ENCODE measurements at places on chromosomes 12 and 14.

GRCh38 chr14:29820785-29821184 is 106.9 kb downstream of the PRKD1 start:
- no peak for DNase-seq

GRCh38 chr12:19288603-19289244 is 150.6 kb upstream of the AEBP2 start:
- peak; percentile 62 for DNase-seq

GRCh38 chr12:132009336-132009859 is 59.7 kb downstream of the EP400 start:
- no peak for DNase-seq

- peak; percentile 63 for DNase-seq
Observed at GRCh38 chr12:76143343-76144244, 59.1 kb upstream of the NAP1L1 start.

GRCh38 chr12:15194456-15195368 is 26.5 kb downstream of the RERG start:
- DNase-seq = no peak

- no peak for DNase-seq
Observed at GRCh38 chr12:75660805-75661404, 149.5 kb upstream of the KRR1 start.

DNA sequence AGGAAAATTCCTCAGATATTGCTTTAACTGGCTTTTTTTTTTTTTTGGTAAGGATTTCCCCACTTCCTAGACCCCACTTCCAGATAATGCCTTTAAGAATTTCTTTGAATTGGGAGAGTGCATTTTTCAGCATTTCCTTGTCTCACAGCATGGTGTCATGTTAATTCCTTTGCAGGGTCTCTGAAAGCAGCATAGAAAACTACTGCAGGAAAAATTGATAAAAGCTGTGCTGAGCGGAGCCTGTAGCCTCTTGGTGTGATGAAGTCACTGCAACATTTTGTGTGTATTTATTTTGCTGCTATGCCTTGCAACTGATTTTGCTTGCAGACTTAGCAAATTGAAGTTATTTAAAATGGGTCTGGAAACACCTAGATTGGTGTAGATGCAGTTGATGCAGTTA is 2.7 kb downstream of the ANO4 start:
- no peak for DNase-seq

DNA sequence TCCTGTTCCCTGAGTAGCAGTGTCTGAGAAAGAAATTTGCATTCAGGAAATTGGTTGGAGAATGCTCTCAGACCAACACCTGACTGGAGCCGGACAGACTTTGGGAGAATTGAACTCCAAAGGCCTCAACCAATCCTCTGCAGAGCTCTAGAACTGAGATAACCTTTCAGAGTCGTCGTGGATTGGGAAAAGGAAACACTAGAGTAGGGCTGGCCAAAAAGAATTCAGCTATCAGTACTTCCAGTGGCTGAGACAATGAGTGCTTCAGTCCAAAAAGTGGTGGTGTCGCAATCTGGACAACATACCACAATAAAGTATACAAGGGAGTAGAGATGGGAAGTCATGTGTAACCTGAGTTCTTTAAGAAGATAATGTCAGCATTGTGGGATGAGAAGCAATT is 377.1 kb downstream of the SLC16A7 start:
- no peak for DNase-seq

- no peak for DNase-seq
Observed at GRCh38 chr12:4379405-4379804, at the start of gene FGF23. FGF23 (minus strand) TSS chr12:4379712; CDS start chr12:4379582, 130 bp downstream.

- no peak for DNase-seq
Observed at GRCh38 chr12:96131230-96131788, 62.9 kb upstream of the ELK3 start.

- no peak for DNase-seq
Observed at GRCh38 chr14:32578181-32578580, 249.1 kb downstream of the AKAP6 start.

GRCh38 chr12:52494100-52494499 is 1.0 kb upstream of the KRT6A start:
- no peak for DNase-seq

GRCh38 chr12:53091756-53092155 is 5.7 kb upstream of the IGFBP6 start:
- no peak for DNase-seq

- DNase-seq = no peak
Observed at GRCh38 chr12:57090490-57090889, 1.6 kb downstream of the NAB2 start.

GRCh38 chr12:118098911-118099671 is 4.7 kb downstream of the VSIG10 start:
- DNase-seq = no peak

DNA sequence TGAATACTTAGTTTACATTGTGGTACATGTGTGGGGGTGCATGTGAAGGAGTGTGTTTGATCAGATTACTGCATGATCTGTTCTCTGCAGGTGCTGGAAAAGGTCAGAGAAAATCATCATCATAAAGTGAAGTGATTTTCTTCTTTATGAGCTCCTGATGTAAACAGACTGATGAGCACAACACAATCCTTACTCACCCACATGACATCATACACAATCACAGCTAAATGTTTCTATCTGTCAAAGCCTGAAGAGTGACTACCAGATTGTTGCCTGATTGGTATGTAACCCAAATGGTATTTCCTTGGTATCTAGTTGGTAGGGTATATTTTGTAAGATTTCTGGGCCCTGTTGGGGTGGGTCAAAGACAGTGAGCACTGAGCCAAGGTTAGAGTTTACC is 270.8 kb downstream of the FOXG1 start:
- no peak for DNase-seq

- no peak for DNase-seq
Observed at GRCh38 chr12:111363578-111363977, 5.3 kb downstream of the PHETA1 start.

- peak; percentile 89 for DNase-seq
Observed at GRCh38 chr12:120534203-120534702, at the start of gene RNF10. RNF10 (plus strand) TSS chr12:120534356; CDS start chr12:120534812, 456 bp downstream.

DNA sequence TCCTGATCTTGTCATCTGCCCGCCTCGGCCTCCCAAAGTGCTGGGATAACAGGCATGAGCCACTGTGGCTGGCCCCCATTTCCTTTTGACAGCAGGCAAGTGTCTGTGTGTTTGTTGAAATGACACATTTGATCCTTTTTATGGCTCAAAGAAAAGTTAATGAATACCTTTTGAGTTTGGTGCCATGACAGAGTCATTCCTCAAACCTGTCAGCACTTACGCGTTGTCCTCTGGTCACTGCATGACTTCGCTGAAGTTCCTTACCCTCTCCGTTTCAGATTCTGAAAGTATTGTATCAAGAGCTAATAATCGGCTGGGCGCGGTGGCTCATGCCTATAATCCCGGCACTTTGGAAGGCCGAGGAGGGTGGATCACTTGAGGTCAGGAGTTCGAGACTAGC is 32.4 kb downstream of the NEMF start:
- DNase-seq = no peak
